GM12878 (cell line): ENCODE measurements at places on chromosomes 5 and 9. TPM values are rescaled to one million over a fixed set of nuclear protein-coding genes. Genes with fewer than 3 reads are reported as not detected.

- no peaks in the 10 kb centered on the region for H3K4me1 ChIP-seq
- H3K27me3 ChIP-seq: no peaks in the 10 kb centered on the region; the same call in 1 of the 2 replicates
- H3K4me3 ChIP-seq: no peak overlapping the region
- no peak for DNase-seq
- no peaks in the 10 kb centered on the region for H3K36me3 ChIP-seq
Measured at GRCh38 chr5:59218424-59219045, 635.7 kb downstream of the RAB3C start.

GRCh38 chr5:94778732-94779131, 160.3 kb downstream of the SLF1 start:
- H3K27me3 ChIP-seq: no peaks in the 10 kb centered on the region
- DNase-seq: no peak
- H3K27ac ChIP-seq: no peak overlapping the region
- H3K4me3 ChIP-seq: no peak overlapping the region
- H3K4me1 ChIP-seq: no peaks in the 10 kb centered on the region

GRM6 gene
- total RNA-seq: not detected in 2 replicates

GRCh38 chr9:127545196-127546124, 66.6 kb upstream of the STXBP1 start:
- H3K4me1 ChIP-seq: no peaks in the 10 kb centered on the region
- no peak overlapping the region for H3K27ac ChIP-seq
- H3K27me3 ChIP-seq: no peaks in the 10 kb centered on the region
- H3K4me3 ChIP-seq: no peak overlapping the region
- H3K36me3 ChIP-seq: no peaks in the 10 kb centered on the region
- no peak for DNase-seq

DNA sequence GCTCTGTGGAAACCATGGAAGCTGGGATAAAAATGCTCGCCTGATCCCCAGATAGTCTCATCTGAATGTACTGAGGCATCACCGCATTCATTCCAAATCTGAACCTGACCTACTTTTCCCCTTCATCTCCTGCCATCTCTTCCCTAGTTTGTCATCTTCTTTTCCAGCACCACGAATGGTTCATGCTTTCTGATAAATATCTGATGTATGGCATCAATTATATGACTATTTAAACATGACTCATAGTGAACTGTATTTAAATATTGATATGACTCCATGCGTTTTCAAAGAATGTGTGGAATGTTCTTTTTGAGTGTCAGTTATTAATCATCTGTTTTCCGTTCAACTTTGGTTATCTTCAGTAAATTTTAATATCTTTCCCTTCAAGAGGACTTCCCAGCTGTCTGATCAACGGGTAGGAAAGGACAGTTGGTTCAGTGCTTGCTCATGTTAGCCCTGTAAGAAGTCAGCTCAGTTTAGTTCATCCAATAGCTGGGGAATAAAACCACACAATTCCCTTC, 21.1 kb downstream of the BASP1 start:
- DNase-seq: no peak
- H3K27me3 ChIP-seq: no peaks in the 10 kb centered on the region
- no peak overlapping the region for H3K4me3 ChIP-seq
- no peak overlapping the region for H3K27ac ChIP-seq

DNA sequence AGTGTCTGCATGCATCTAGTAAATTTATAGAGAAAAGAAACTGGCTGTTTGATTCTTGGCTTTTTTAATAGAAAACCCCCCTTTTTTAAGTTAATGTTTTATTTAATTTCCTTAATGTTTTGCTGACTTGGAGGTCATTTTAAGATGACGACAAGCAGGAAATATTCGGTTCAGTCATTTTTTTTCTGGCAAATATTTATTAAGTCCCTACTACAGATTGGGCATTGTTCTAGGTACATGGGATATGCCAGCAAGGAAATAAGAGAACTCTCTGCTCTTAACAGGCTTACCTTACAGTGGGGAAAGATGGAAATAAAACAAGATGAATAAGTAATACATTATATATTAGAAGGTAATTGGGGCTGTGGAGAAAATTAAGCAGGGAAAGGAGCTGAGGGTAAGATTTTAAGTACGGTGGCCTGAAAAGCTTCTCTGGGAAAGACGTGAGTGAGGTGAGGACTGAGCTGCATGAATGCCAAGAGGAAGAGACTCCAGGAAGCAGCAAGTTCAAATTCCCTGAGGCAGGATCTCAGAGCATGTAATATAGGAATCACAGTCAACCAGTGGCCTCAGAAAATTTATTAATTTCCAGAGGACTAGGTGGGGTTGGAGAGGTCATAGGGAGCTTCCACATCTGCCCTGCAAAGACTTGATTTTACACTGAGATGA, 316.0 kb upstream of the DAP start:
- no peaks in the 10 kb centered on the region for H3K4me1 ChIP-seq
- H3K27ac ChIP-seq: no peak overlapping the region
- no peak for DNase-seq
- H3K4me3 ChIP-seq: no peak overlapping the region
- H3K36me3 ChIP-seq: no peaks in the 10 kb centered on the region
- H3K27me3 ChIP-seq: no peaks in the 10 kb centered on the region; the same call in 1 of the 2 replicates
